ENCODE measurements at places on chromosomes 7 and 10.

GRCh38 chr10:96890580-96890979, 58.5 kb downstream of the LCOR start:
- DNase-seq = no peak

DNA sequence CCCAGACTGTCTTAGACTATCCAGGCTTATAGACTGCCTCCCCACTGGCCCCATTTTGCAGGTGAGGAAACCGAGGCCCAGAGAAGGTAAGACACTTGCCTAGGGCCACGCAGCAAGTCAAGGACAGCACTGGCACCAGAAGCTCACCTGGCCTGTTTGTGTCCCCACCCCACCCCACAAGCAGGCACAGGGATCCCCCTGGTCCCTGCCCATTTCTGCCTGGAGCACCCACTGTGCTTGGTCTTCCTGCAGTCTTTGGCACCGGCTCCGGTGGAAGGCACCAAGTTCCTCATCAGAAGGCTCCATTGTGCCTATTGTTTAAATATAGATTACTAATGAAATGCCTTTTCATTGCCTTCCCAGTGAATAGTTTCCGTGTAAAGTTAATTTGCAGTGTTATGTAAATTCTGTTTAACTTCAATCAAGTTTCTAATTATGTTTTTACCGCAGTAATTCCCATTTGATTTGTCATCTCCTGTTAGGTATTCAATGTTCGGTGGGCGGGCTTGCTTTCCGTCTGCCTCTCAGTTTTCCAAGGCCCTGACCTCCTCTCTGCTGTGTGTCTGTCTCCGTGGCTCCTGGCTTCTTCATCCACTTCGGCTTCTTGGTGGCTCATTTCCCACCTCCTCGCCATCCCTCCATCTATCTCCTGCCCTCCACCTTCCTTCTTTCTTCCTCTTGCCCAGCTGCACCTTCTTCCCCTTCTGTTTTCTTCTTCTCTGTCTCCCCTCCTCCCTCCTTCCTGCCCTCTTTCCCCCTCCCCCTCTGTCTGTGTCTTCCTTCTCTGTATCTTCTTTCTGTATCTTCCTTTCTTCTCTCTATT, 75.8 kb downstream of the ZMIZ1 start:
- DNase-seq = no peak

GRCh38 chr10:3666525-3667302, 118.3 kb downstream of the KLF6 start:
- peak; percentile 39 for DNase-seq

DNA sequence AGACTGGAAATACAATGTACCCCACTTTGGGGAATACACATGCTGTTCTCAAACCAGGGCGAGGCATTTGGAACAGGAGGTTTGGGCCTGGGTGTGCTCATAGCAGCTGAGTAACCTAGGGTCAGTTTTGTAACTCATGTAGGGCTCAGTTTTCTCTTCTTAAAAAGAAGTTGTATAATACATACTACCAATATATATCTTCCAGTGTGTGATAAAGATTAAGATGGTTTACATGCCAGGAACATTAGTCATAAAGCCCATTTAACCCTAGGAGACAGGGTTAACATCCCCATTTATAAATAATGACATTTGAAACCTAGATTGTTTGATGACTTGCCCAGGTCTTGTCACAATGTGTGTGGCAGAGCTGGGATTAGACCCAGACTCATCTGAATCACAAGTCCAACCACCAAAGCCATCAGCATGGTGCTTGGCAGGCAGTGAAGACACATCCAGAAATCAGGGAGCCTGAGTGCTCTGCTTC, 6.0 kb downstream of the AKR1B10 start:
- DNase-seq = no peak

- DNase-seq = no peak
Observed at GRCh38 chr7:16170671-16171070, 250.7 kb downstream of the CRPPA start.

DNA sequence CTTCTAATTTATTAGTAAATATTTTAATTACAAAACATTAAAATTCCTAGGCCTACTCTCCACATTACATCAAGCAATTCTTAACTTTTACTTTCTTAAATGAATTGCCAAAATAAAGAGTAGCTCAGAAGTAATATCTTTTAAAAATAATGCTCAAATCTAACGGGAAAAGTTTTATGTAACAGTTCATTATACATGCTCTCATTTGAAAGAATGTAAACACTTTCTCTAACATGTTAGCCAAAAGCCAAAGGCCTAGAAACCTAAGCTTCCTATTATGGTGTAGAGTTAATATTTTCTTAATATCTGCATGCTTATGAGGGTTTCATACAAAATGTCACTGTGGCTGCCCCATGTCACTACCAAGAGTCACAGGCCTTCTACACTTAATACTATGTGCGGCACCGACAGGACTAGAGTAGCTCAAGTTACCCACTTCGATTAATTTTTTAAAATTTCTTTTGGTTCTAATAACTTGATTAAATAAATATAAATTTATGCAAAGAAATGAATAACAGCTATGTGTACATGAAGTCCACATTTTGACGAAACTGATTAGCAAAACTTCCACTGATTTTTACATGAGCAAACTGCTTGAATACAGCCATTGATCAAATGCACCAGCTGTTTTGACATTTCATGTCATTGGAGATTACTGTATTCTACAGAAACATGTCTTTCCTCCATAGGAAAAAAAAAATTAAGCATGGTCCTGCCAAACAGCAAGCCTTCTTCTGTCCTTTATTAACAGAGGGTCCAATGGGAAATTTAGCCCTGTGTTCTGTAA, 3.5 kb downstream of the COBL start:
- DNase-seq = no peak

DNA sequence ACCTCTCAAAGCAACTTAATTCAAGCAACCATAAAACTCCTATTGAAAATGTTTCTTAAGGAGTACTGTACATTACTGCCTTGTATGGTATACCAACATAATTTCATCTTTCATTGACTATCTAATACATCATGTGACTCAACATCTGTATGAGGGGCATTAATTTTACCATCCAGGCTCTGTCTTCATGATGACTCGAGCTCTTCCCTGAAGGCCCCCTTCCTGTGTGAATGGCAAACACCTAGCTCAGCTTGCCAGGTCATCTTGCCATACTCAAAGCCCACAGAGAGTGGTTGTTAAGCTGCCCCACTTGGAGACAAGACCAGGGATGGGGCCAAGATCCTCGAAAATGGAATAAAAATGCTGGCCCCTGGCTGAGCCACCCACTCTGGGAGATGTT, 82.4 kb downstream of the SGMS1 start:
- no peak for DNase-seq

GRCh38 chr7:77537778-77538280, 734 bp downstream of the PTPN12 start:
- no peak for DNase-seq

- no peak for DNase-seq
Observed at GRCh38 chr7:46253520-46253919, 332.4 kb upstream of the IGFBP3 start.

- DNase-seq = no peak
Observed at GRCh38 chr10:20888620-20889330, 8.3 kb downstream of the NEBL start.

DNA sequence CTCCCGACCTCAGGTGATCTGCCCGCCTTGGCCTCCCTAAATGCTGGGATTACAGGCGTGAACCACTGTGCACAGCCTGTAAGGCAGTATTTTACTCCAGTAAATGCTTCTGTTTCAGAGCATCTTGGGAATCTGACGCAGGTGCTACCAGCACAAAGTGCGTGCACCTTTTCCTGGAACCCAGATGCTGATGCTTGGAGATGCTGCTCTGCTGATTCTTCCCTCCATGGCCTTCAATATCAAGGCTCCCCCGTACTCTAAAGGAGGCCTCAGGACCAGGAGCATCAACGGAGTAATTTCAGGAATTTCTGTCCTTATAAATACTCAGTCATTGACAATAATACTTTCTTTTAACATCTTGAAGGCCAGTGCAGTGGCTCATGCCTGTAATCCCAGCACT, 23.5 kb downstream of the DENND2A start:
- no peak for DNase-seq

- no peak for DNase-seq
Observed at GRCh38 chr10:29387269-29387668, 98.4 kb downstream of the LYZL1 start.

DNA sequence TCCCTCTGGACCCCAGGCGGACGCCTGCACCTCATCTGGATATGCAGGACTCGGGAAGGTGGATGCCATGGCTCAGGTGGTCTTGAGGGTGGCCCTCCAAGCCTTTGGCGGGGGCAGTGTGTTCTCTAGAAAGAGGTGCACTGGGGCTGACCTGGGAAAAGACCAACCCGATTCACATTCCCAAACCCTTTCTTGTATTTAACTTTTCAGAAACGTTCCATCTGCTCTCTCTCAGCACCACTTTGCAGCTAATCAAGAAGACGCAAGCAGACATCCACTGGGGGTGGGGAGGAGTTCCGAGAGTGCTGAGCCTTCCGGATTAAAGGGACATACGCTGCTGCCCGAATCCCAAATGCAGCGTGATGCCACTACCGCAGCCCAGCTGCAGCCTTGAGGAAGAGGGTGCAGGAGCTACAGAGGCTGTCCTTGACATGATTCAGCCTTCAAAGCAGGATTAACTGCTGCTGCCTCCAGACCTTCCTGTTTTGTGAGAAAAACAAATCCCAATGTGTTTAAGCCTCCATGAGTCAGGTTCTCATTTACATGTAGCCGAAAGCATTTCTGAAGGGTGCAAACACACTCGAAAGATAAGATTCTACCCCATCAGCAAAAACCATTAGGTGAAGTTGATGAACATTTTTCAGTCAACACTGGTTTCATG, 39.9 kb downstream of the RBM17 start:
- no peak for DNase-seq

GRCh38 chr10:33248638-33249037, 85.8 kb downstream of the NRP1 start:
- peak; percentile 12 for DNase-seq

GRCh38 chr10:91955114-91955513, 31.5 kb downstream of the BTAF1 start:
- DNase-seq = no peak

GRCh38 chr10:78830062-78830975, 238.4 kb upstream of the ZMIZ1 start:
- no peak for DNase-seq

DNA sequence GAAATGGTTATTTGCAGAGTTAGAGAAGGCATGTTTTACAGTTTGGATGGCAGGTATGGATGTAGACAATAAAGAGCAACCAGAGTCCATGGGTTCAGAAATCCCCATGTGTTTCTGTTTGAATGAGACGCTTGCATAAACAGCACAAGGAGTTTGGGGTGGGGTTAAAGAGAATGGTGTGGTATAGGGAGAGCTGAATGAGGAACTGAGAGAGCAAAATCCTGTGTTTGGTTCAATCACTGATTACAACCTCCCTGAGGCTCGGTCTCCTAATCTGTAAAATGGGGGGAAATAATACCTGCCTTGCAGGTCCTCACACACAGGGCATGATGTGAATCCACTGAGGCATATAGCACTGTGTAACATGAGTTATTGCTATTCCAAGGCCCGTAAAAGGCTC, 23.7 kb downstream of the CAV1 start:
- DNase-seq = no peak

GRCh38 chr10:86180861-86181260, 185.7 kb downstream of the GRID1 start:
- DNase-seq = no peak

GRCh38 chr7:111842491-111842890, 280.2 kb upstream of the IMMP2L start:
- DNase-seq = no peak

DNA sequence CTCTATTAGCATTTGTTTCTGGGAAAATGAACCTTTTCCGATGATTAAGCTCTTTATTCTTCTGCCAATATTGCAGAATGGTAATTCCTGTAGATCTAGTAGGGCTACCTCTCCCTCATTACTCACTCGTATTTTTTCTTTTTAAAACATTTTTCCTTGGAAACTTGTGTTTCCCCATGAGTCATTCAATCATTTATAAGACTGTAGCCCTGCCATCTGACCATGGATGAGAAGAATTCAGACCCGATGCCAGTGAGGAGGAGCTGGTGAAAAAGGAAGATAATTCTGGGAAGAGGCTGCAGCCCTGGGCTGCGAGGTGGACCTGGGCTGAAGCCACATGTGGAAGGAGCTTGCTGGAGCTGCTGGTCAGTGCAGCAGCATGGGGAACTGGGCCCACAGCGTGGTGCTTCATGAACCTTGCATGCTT, 242.8 kb downstream of the KLF6 start:
- DNase-seq = no peak

GRCh38 chr10:21600804-21601433, 66.9 kb downstream of the MLLT10 start:
- DNase-seq = no peak

DNA sequence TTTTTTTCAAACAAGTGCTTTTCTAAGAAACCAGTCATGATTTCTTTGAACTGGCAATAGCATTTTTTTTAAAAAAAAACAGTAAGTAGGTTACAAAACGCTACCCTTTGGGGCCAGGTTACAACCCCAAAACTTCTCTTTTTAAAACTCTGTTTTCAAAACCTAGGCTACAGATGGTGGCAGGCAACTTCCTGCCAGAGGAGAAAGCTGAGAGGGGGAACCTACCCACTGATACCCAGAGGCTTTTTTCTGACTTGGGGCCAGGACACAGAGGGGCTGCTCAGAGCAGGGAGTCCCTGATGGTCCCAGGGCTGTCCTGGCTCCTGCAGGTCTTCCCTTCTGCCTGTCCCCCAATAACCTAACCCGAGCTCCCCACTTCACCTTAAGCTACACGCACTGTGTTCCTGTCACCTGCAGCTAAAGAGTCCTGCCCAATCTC, 6.9 kb downstream of the STN1 start:
- DNase-seq = peak; percentile 68

GRCh38 chr7:149248777-149249176, 9.3 kb downstream of the ZNF212 start:
- no peak for DNase-seq

GRCh38 chr7:152000191-152000590, 25.3 kb upstream of the GALNT11 start:
- DNase-seq = no peak

DNA sequence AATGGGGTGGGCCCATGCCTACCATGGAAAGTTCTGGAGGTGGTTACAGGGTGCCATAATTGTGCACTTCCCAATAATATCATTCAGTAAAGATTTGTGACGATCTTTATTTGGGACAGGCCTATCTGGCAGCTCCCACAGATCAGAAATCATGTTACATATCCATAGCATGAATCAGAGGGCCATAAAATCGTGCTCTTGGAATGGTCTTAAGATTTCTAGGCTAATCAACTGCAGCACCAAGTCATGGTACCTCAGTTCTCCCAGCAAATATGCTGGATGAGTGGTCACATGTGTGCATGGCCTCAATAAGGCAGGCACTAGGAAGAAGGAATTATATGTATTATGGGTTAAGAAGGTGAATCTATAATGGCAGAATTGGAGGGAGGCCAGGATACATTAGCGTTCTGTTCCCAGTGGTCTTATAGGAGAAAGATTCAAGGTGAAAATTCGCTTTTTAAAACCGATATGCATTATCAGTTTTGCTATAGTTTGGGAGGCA, 134.7 kb downstream of the NRP1 start:
- DNase-seq = no peak

GRCh38 chr10:8628351-8628750, 573.9 kb downstream of the GATA3 start:
- DNase-seq = no peak

- DNase-seq = no peak
Observed at GRCh38 chr10:84269773-84270172, 24.9 kb downstream of the RGR start.

- no peak for DNase-seq
Observed at GRCh38 chr10:129101232-129101980, 365.6 kb upstream of the MGMT start.

- no peak for DNase-seq
Observed at GRCh38 chr10:105594296-105594695, 953.2 kb downstream of the SORCS3 start.

- DNase-seq = peak; percentile 22
Observed at GRCh38 chr10:114694752-114695151, 36.7 kb upstream of the ABLIM1 start.

GRCh38 chr10:48608976-48609375, 4.1 kb upstream of the ARHGAP22 start:
- DNase-seq = no peak

Data from CD4-positive, alpha-beta T cell treated with Interleukin-4 for 1 hour (primary cell).